ENCODE measurements at places on chromosomes 16 and 17.

- DNase-seq = peak; percentile 71
Observed at GRCh38 chr16:89167425-89167941, 4.1 kb upstream of the CDH15 start.

DNA sequence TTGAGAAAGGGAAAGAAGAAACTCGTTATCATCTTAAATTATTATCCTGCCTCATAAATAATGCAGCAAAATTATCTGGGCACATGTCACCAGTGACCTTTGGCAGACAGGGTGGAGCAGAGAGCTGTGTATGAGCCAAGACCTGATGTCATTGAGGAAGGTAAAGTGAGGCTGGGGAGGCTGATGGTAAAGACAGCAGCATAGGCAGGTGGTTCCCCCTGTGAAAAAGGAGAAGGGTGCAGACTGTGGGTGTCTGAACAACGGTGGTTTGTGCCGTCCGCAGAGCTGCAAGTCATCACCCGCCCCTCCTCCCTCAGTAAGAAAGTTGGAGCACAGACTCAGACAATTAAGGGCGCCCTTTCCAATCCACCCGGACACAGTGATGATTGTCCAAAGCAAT lies 30.8 kb upstream of the METTL16 start:
- no peak for DNase-seq

- no peak for DNase-seq
Observed at GRCh38 chr16:18937390-18937789, 11.2 kb upstream of the SMG1 start.

GRCh38 chr17:82327757-82328140 lies 5.8 kb downstream of the SECTM1 start:
- DNase-seq = no peak

DNA sequence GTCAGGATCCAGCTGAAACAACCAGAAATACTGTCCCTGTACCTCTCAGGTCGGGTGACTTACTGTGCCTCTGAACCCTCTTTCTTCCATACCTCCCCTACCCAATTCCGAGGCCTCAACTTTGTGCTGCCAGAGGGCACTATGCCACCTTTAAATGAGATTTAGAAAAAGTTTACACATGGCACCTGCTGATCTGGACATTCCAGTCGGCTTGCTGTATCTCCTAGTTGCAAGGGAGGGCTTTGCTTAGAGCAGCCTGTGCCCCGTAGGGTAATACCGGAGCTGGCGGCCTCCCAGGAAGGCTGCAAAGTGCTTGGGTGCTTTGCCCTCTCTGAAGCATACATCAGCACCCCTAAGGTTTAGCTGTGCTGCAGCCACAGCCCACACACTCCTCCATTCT lies 306.0 kb upstream of the RBFOX1 start:
- no peak for DNase-seq

GRCh38 chr17:44736551-44737240 lies 22.1 kb upstream of the ADAM11 start:
- DNase-seq = no peak

DNA sequence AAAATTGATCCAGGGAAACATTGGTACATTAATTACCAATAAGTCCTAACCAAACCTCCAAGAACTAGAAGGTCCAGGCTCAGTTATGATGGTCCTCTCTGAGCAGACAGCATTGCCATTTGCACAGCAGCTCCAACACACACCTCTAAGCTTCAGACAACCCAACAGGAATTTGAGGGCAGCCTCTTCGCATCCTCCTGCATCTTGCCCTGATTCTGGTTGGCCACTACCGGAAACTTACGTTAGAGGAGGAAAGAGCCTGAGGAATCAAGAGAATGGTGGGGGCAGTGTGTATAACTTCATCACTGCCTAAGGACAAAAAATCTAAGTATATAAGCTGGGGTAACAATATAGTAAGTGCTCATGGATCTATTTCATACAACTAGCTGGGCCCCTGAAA lies 15.7 kb downstream of the FAM117A start:
- DNase-seq = no peak

DNA sequence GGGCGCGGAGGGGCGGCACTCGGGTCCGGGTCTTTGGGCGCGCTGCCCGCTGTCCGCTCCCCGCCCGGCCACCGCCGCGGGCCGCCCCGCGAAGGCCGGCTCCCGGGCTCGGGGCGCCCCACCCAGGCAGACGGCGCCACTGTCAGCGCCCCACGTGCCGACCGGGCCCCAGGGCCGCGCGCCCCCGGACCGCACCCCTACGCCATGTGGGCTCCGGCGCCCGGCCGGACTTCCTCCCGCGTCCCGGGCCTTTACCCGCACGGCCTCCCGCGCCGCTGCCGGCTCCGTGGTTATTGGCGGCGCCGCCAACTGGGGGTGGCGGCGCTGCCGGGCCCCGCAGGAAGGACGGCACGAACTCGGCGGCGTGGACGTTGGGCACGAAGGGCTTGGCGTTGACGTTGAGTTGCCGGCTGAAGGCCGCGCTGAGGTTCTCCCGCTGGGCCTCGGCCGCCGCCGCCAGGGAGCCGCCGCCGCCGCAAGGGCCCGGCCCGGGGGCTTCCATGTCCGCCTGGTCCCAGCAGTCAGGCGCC lies 577 bp downstream of the GSPT1 start:
- DNase-seq = no peak

GRCh38 chr16:77761204-77761603 lies 27.2 kb upstream of the VAT1L start:
- no peak for DNase-seq

DNA sequence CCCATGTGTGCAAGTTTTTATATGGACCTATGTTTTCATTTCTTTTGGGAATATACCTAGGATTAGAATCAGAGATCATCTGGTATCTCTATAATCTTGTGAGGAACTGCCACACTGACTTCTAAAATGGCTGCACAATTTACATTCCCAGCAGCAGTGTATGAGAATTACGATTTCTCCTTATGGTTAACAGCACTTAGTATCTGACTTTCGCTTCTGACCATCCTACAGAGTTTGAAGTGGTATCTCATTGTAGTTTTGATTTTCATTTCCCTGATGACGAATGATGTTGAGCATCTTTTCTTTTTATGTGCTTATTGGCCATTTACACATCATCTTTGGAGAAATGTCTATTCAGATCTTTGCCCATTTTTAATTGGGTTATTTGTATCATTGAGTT lies 10.0 kb downstream of the C16orf96 start:
- DNase-seq = no peak

DNA sequence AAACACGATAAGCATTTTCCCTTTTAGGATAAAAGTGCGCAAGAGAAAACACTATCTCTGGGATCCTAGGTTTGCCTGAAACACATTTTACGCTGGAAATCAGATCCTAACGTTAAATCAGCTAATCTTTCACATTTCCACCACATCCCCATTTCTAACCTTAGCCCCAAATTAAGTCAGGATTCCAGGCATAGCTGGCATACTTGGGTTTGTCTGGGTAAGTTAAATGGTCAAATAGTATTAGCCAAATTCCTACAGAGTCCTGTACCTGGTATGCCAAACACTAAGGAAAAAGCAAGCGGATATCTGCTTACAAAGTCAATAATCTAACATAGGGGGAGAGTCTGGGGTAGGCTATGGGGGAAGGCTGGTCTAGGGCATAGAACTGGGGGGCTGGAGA lies 557.4 kb upstream of the ZFHX3 start:
- DNase-seq = no peak

GRCh38 chr17:35079547-35080423 lies 16.3 kb upstream of the RFFL start:
- no peak for DNase-seq

- no peak for DNase-seq
Observed at GRCh38 chr17:77833769-77834168, 124.7 kb upstream of the TNRC6C start.

DNA sequence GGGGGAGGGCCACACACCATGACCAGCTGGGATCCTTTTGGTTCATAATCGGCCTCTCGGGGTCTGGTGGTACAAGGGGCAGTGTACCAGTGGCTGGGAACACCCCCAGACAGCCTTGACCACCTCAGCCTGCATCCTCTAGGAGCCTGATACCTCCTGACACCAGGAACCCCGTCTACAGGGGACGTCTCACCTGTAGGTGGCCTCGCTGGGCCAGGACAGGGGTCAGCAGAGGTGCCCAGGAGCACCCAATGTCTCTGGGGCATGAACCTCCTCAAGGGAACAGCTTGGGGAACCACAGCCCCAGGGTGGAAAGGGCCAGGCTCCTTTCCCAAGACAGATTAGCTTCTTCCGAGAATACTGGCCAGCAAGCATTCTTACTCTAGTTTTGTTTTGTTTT lies 2.5 kb upstream of the METRNL start:
- DNase-seq = no peak

- DNase-seq = no peak
Observed at GRCh38 chr17:35467824-35468223, 19.3 kb upstream of the SLFN13 start.

DNA sequence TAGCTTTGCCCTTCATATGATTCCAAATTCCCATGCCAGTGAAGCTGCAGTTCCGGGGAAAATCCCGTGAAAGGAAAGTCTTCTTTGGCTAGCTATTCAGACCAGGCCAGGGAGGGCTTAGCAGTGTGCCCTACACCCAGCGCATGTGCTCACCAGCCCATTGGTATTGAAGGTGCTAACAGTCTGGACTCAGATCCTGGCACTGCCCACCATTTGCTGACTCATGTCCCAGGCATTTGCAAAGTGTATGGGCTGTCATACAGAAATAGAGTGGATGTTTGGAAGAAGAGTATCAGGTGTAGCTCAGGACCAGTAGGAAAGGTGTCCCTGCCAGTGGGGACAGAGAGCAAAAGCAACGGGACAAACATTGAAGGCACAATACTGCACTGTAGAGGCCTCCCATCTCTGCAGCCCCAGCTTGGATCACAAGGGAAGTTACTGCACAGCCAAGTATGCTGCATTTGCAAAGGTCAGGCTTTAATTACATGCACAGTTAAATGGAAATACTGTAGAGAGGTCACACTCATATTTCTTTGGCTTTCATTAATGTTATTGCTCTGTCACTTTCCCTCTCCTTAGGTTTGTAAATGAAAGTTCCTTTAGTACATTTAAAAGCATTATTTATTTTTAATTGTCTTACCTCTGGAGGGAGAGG lies 220.0 kb downstream of the IRX3 start:
- no peak for DNase-seq
